ENCODE measurements at places on chromosomes 1 and 21. TPM values are rescaled to one million over a fixed set of nuclear protein-coding genes. Genes with fewer than 3 reads are reported as not detected.

The USH2A gene
- 0.03 TPM for polyA plus RNA-seq

DNA sequence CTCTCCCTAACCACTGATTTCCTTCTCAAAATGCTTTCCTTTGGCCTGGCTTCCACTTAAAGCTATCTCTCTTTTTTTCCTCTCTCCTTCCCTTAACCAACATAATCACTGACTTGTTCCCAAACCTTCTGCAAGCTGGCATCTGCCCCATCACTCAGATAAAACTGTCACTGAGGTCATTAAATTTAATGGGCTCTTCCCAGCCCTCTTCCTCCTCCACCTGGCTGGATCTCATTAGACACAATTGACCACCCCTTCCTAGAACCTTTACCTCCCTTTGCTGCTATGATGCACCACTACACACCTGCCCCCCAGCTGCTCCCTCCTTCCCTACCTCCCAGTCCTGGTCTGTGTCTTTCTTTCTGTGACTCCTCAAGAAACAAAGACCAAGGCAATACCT lies 44.0 kb upstream of the GJB5 start:
- no peak for DNase-seq

GRCh38 chr1:114690148-114690547 lies 5.2 kb downstream of the AMPD1 start:
- DNase-seq, result no peak

GRCh38 chr1:208880433-208881100 lies 636.4 kb upstream of the PLXNA2 start:
- no peak for DNase-seq

- DNase-seq, result no peak
Measured at GRCh38 chr1:111867868-111868440, 112.3 kb downstream of the DDX20 start.

- no peak for DNase-seq
Measured at GRCh38 chr21:45029948-45030681, 44.3 kb upstream of the ADARB1 start.

The GRIK3 gene
- 1.1 TPM for polyA plus RNA-seq

DNA sequence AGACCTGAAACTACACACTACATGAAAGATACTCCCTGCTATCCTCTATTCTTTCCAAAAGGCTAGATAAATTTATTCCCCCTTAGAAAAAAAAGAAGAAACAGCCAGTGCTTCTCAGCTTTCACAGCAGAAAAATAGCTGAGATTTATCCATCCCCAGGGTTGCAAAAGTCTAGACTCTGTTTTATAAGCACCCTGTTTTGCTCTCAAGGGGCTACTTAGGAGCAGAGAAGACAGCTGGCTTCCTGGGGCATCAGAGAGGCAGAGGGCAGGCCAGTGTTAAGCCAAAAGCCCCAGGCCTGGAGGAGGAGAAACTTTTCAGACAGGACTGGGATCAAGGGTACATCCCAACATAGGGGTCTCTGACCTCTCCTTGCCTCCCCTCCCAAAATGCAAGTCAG lies 3.9 kb downstream of the LAMB3 start:
- no peak for DNase-seq

- DNase-seq, result no peak
Measured at GRCh38 chr1:201113451-201114244, 1.4 kb upstream of the CACNA1S start.

Measured in adrenal gland (tissue), 19 donors.